ENCODE measurements at places on chromosomes 7 and 10.

- DNase-seq = no peak
Observed at GRCh38 chr10:120456143-120456625, 843 bp upstream of the PLPP4 start.

- no peak for DNase-seq
Observed at GRCh38 chr7:121666306-121666705, 206.7 kb upstream of the PTPRZ1 start.

- DNase-seq = no peak
Observed at GRCh38 chr10:132602614-132603013, 65.0 kb downstream of the INPP5A start.

- no peak for DNase-seq
Observed at GRCh38 chr10:104657457-104657856, 16.4 kb downstream of the SORCS3 start.

- DNase-seq = no peak
Observed at GRCh38 chr10:45135443-45136198, 134.9 kb downstream of the ZNF22 start.

GRCh38 chr7:158112571-158113320, 474.9 kb downstream of the PTPRN2 start:
- no peak for DNase-seq

DNA sequence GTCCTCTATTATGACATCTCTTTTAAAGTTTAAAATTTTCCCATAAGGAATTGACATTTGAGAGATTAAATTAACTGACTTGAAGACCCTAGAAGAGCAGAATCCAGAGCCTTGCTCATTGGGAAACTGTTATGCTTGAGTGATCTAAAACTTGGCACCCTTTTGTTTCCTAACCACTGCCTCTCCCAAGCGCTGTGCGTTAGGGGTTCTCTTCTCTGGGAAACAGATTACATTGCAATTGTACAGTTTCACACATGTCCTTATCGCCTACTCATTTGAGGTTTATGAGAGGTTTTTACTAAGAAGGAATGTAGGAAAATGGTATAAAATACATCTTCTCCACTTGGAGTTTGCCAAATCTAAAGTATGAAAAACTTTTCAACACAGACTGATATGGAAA, 126.8 kb upstream of the AMPH start:
- DNase-seq = no peak

DNA sequence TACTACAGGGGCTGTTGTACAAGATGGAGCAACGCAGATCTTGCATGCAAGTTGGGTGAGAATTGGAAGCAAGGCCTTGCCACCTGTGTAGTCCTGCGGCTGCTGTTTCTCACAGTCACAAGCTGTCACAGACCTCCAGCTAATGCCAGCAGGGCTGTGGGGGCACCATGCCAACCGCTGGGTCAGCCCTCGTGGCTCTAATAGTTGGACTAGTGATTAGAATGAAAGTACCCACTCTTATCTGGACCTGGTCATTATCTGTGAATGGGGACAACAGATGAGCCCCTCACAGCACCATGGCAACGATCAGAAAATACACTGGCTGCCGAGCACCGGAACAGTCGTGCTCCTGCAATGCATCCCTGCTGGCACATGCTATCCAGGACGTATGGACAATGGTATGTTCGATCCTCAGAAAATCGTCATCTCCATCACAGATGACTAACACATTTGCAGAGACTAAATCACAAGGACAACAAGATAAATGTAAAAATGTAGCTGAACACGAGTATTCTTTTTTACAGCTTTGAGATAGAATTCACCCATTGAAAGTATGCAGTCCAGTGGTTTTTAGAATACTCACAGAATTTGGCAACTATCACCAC, 80.4 kb upstream of the CALN1 start:
- no peak for DNase-seq

DNA sequence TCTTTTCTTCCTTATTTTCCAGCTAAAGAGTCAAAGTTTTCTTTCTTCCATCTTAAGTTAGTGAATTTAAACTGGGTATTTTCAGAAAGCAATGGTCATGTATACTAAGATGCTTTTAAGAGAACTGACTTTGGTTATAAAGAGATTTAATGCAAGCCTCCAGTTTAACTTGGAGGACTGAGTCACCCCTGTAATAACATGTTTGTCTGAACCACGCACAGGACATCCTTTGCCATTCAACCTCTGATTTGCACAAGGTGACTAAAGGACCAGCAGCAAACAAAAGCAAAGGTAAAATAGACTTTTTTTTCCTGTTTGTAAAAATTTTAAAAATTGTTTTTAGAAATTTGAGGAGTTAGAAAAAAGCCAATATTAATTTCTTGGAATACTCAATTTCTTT, 2.9 kb downstream of the HYAL4 start:
- no peak for DNase-seq

- DNase-seq = no peak
Observed at GRCh38 chr7:46672861-46673260, 751.8 kb upstream of the IGFBP3 start.

DNA sequence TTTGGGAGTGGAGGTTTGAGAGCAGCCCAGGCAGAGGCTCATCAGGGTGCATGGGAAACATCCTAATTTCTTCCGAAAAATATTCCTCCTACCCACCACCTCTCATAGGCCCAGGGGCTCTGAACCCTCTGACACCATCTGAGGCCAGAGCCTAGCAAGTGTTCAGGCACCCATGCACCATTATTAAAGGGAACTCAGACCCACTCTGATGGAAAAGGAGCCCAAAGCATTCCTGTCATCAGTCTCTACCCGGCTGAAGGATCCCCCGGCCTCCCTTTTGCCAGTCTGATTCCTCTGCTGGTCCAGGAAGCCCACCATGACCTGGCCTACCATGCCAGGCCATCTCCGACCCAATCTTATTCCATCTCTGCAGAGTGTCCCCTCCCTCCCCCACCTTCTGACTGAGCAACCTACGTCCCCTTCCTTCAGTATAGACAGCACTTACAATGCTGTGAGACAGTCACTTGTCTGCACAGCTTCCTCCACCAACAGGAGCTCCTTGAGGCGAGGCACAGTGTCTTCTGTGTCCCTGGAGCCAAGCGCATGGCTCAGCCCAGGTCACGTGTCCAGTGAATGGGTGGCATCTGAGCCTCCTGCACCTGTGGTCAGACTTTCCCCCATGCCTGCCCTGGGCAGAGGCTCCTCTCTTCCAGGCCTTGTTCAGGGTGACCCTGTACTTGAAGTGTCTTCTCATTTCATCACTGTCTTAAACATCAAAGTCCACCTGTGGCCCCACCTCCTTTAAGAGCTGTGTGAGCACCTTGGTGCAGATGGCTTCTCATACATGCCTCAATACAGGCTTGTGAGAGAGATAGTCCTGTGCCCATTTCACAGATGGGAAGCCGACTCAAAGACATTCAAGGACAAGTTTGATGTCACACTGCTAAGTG, 889 bp upstream of the GPR15LG start:
- DNase-seq = no peak

DNA sequence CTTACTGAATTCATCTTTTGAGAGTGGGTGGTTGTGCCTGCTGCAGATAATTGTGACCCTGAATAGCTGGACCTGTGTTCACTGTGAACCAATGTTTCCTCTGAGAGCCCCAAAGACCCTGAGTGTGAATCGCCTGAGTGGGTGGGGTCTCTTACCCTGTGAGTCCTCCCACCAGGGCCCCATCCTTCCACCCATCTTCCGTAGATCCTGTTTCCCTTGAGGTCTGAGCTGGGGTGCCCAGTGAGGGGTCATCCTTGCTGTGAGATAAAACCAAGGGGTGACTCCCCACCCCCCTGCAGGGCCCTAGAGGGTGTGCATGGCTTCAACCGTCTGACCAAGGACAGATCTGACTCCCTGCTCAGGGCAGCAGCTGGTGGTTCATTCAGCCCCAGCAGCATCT, 78.0 kb upstream of the ZNF479 start:
- DNase-seq = no peak

DNA sequence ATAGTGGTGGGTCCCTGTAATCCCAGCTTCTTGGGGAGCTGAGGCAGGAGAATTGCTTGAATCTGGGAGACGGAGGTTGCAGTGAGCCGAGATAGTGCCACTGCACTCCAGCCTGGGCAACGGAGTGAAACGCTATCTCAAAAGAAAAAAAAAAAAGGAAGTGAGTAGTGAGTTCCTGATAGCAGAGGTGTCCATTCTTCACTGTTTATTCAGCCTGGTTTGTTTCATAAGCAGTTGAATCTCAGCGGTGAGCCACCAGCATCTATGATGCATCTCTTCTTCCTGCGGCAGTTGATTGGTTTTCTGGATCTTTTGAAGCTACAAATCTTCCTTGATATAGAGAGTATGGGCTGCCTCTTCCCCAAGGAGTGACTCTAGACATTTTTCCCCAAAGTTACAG, 316.1 kb upstream of the MTPN start:
- DNase-seq = no peak

DNA sequence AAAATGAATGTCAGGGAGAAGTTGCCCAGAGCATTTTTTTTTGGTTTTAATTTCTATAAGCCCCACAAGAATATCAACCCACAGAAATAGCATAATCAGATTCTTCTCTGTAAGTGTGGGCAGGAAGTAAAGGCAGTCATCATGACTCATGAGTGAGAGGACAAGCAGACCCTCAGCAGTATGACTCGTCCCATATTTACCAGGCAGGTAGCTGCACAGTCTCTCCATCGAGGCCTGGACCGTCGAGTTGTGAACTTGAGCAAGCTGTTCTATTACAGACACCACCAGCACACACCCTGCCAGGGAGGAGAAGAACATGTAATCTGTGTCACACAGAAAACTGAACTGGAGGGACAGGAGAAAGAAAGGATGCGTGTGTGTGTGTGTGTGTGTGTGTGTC, 37.8 kb downstream of the AOAH start:
- DNase-seq = no peak

DNA sequence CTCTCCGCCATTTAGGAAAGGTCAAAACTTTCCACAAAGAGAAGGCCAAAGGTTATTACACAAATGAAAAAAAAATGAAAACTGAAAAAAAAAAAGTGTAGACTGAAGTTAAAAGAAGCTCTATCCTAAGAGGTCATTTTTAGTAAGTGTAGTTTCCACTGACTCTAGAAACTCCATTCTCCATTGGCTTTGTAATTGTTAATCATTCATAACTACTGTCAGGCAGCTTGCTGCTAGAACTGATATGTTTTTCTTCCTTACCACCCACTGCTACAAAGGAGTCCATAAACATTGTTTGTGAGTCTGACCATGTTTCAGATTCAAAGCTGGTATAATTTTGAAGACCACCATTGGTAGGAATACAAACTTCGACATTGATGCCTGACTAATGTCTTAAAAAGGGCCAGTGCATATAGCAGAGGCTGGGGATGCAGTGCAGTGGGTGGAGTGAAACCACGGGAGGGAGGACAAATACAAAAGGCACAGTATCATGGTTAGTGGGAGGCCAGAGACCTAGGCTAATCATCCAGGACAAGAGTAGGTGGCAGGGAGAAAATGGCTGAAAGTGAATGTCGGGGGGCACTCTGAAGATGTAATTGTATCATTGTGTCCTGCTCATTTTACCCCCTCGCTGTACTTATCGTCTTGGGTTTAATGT, 16.9 kb upstream of the DYNC1I1 start:
- no peak for DNase-seq

- no peak for DNase-seq
Observed at GRCh38 chr7:21361413-21362125, 66.3 kb upstream of the SP4 start.

DNA sequence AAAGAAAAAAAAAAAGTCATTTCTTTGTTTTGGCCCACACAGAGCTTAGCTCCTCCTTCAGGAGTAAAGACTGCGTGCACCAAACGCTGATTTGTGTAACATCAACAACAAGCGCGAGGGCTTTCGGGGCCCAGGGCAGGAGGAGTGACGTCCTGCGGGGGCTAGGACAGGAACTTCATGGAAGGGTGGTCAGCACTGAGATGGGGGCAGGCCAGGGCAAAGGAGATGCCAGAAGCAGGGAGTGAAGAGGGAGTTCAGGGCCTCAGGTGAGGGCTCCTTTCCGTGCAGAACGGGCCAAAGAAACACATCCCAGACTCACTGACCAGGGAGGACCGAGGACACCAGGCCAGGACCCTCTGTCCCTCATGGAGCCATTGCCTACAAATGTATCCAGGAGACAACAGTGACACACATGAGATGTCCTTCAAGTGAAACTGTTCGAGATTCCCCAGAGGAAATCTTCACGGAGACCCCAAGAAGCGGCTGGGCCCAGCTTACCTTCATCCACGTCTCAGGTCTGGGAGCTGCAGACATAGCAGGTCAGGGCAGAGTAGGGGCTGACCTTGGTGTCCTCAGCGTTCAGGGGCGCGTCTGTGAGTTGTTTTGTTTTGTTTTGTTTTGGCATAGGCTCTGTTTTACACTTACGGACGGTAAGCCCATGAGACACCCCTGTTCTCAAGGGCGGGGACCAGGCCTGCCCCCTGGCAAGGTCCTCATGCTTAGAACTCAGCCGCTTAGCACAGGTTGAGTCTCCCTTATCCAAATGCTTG, 30.4 kb upstream of the SHH start:
- DNase-seq = no peak

DNA sequence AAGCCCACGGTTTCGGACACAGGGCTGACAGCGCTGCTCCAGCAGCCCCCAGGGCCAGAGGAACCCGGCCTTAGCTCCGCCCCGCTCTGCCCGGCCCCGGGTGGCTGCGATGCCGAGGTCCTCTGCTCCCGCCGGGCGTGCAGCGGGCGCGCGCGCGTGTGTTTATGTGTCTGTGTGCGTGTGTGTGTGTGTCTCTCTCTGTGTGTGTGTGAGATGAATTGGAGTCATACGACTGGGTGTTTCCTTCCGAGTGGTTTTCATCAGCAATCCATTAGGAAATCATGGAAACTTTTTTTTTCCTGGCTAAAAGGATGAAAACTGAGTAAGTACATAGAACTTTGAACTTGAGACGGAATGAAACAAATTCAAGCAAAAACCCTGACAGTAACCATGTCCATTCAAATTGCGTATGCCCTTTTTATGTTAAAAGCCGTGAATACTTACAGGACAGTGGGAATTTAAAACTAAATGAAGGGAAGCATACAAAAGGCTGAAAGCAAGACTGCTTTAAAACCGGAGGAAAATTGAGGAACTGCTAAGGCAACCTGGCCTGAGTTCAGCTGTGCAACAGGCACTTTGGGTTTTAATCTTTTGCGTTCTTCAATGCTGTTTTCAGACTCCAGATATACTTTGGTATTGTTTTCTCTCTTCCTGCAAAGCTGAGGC, at the start of gene CPED1:
Gene CPED1 (plus strand): TSS at position 121 of the 666 bp plus-strand sequence. CDS start 911 bp downstream, outside the sequence.
- no peak for DNase-seq

DNA sequence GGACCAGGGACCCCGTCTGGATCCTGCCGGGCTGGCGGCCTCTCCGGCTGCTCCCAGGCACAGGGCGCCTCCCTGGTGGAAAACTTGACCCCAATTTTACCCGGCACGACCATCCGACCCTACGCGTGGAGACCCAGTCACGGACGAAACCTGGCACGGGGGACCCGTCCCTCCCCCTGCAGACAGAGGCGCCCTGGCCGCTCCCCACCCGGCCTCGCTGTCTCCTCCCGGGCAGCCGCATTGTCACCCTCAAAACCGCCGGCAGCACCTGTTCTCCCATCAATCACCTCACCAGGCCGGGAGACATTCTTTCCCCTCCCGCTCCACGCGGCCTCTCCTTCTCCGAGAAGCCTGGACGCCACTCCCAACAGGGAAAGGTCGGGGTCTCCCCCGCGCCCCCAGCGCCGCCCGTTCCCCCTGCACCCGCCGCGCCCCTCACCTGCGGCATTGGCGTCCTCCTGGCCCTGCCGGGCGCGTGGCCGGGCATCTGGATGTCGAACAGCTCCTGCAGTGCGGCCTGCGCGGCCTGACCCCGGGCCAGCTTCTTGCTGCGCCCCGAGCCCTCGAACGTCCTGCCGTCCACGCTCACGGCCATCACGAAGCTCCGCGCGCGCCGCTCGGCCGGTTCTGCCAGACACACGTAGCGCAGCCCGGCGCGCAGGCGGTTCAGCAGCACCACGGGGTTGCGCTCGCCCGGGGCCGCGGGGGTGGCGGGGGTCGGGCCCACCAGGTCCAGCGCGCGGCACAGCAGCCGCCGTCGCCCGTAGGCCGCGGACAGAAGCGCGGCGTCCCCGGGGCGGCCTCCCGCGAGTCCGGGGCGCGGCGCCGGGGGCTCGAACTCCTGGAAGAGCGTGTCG, 306.6 kb downstream of the WDR37 start:
- DNase-seq = no peak
